ENCODE measurements at places on chromosomes 2 and 18.

- no peak within 1 kb of the TSS for H3K27ac ChIP-seq
- no peak for DNase-seq
- H3K27me3 ChIP-seq = no peaks in the 10 kb centered on the region
- H3K36me3 ChIP-seq = no peaks in the 10 kb centered on the region
Measured at GRCh38 chr2:39665811-39666490, at the start of gene TMEM178A. Gene TMEM178A, plus strand, starts transcription at chr2:39665917. Its CDS starts 58 bp downstream, at chr2:39665975.

GRCh38 chr2:120471166-120471565 lies 125.2 kb downstream of the INHBB start:
- no peaks in the 10 kb centered on the region for H3K27me3 ChIP-seq
- peak overlapping the region; percentile 73 for H3K27ac ChIP-seq
- H3K36me3 ChIP-seq = no peaks in the 10 kb centered on the region

- no peaks in the 10 kb centered on the region for H3K4me1 ChIP-seq
- no peaks in the 10 kb centered on the region for H3K27me3 ChIP-seq
- H3K4me3 ChIP-seq = no peak overlapping the region
- no peak for DNase-seq
Measured at GRCh38 chr2:13260402-13260801, 543.7 kb downstream of the TRIB2 start.

GRCh38 chr2:66283787-66284186 lies 151.1 kb upstream of the MEIS1 start:
- no peaks in the 10 kb centered on the region for H3K4me1 ChIP-seq
- no peaks in the 10 kb centered on the region for H3K27me3 ChIP-seq
- DNase-seq = no peak
- no peak overlapping the region for H3K27ac ChIP-seq

DNA sequence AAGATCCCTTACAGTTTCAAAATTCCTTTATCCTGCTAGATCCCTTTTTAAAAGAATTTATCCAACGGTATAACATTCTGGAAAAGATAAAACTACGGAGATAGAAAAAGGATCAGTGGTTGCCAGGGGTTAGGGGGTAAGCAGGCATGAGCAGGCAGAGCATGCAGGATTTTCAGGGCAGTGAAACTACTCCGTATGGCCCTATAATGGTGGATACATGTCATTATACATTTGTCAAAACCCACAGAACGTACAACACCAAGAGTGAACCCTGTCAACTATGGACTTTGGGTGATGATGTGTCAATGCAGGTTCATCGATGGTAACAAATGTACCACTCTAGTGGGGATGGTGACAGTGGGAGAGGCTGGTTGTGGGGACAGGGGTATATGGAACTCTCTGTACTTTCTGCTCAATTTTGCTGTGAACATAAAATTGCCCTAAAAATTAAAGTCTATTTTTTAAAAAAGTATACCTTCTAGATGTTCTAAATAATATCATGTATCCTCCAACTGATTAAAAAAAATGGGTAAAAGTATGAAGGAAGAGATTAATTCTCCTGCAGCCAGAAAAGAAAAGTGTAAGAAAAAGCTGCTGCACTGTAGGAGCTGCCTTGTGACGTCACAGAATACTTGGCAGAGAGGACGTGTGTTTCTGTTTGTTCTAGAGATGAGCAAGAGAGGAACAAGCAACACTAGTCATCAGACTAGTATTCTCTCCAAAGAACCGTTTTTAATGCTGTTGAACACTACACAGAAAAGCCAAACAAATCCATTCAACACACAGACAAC lies 23.6 kb downstream of the ANKRD44 start:
- H3K4me1 ChIP-seq = peaks cover 22% of the 10 kb centered on the region
- no peaks in the 10 kb centered on the region for H3K36me3 ChIP-seq

- no peaks in the 10 kb centered on the region for H3K27me3 ChIP-seq
- H3K4me3 ChIP-seq = no peak overlapping the region
- no peaks in the 10 kb centered on the region for H3K36me3 ChIP-seq
- H3K27ac ChIP-seq = no peak overlapping the region
Measured at GRCh38 chr2:20471148-20471547, 24.3 kb downstream of the RHOB start.

DNA sequence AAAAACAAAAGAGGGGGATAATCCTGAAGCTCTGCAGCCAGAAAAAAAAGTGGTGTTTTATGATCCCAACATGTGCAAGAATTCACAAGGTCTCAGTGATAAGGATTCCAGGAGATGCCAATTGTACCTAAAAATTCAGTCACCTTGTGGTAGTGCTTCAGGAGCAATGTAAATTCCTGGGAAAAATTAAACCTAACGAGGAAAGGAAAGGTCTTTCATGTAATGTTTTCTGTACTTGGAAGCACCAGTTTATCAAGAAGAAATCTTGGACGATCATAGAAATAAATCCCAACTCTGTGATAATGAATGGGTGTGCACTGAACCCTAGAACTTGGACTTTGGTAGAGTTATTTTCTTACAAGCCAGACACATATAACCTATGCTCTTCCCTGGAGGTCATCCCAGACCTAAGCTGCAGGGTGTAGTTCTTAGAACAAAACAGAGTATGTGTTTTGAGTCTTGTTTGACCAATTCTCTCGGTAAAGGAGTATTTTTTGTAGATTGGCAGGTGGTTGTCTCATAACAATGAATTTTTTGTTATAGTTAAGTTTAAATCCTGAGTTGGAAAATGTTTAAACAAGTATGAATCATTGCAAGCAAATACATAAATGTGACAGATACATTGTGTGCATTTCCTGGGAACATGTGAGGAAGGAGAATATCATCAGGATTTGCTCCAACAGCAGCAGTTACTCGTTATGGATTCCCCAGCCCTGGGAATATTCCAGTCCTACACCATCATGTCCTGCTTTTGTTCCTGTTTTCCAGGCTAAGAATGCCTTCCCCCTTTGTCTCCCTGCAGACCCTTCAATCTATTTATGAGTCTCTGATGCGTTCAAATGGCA lies 224.6 kb downstream of the NAPG start:
- no peak for DNase-seq
- H3K4me3 ChIP-seq = no peak overlapping the region
- H3K4me1 ChIP-seq = no peaks in the 10 kb centered on the region
- no peak overlapping the region for H3K27ac ChIP-seq

DNA sequence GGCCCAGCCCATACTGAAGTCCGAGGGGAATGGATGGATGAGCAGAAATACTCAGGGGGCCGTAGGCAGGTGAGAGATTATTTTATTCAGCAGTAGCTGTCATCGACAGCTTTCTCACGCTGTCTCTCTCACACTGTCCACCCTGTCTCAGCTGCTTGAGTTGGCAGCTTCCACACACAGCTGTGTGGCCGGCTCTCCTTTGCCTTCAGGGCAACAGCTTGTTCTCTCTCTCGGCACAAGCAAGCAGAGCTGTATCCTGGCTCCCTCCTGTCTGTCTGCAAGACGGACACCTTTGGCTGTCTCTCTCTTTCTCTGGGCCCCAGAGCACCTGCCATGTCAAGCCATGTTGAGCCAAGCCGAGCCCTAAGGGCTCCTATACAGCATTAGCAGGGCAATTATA lies 9.8 kb upstream of the PAPOLG start:
- no peak for DNase-seq
- no peak overlapping the region for H3K4me3 ChIP-seq
- H3K36me3 ChIP-seq = no peaks in the 10 kb centered on the region
- H3K27me3 ChIP-seq = no peaks in the 10 kb centered on the region
- H3K27ac ChIP-seq = no peak overlapping the region

GRCh38 chr2:120820263-120820952 lies 84.7 kb downstream of the GLI2 start:
- H3K4me1 ChIP-seq = peaks cover 16% of the 10 kb centered on the region
- no peaks in the 10 kb centered on the region for H3K36me3 ChIP-seq
- H3K4me3 ChIP-seq = peak overlapping the region; percentile 4
- no peak for DNase-seq

GRCh38 chr2:149442346-149442745 lies 112.0 kb downstream of the LYPD6 start:
- no peak overlapping the region for H3K27ac ChIP-seq
- H3K4me3 ChIP-seq = no peak overlapping the region
- DNase-seq = no peak
- H3K27me3 ChIP-seq = no peaks in the 10 kb centered on the region
- no peaks in the 10 kb centered on the region for H3K36me3 ChIP-seq
- H3K4me1 ChIP-seq = no peaks in the 10 kb centered on the region

DNA sequence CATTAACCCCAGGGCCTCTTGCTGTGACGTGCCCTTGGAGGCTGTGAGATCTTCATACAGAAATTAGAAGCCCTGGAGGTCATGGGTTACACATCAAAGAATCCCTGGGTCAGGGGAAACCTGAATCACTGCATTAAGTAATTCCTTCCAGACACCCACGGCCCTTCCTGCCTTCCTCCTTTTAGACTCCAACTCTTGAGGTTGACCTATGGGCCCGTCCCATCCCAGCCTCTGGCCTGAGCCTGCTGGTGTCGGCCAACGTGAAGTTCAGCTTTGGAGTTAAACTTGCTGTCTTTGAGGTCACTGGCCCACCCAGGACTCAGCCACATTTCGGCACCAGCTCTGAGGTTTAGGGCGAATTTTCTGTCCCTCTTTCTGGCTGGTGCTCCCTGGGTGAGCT lies 198.3 kb downstream of the ACKR3 start:
- H3K4me1 ChIP-seq = peaks cover 18% of the 10 kb centered on the region
- H3K27me3 ChIP-seq = no peaks in the 10 kb centered on the region
- H3K27ac ChIP-seq = no peak overlapping the region
- DNase-seq = no peak
- H3K36me3 ChIP-seq = no peaks in the 10 kb centered on the region

DNA sequence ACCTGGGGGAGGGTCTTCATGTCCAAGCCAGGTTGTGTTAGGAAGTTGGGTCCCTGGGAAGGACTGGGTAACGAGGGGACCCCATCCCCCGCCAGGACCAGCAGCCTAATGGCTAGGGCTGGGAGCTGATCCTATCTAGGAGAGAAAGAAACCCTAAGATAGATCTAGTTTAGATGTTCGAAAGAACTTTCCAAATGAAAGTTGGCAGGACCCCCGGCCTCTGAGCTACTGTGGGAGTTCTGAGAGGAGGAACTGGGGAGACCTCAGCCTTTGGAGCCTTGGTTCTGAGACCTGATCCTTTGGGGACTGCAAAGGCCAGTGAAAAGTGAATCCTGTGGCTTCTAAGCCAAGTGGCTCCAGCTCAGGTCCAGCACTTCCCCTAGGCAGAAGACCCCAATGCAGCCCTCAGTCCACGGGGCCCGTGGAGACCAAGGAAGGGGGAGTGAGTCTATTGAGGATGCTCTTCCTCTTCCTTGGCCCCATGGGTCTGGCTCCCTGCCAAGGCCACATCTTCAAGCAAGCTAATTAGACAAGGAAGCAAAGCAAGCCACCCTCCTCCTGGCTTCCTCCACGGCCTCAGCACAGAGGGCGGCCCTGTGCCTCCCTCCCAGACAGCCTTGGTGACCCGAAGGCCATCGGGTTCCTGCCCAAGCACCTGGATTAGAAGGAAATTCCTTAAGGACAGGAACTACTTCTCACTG lies 23.5 kb downstream of the CCT7 start:
- H3K27ac ChIP-seq = no peak overlapping the region
- no peaks in the 10 kb centered on the region for H3K4me1 ChIP-seq

DNA sequence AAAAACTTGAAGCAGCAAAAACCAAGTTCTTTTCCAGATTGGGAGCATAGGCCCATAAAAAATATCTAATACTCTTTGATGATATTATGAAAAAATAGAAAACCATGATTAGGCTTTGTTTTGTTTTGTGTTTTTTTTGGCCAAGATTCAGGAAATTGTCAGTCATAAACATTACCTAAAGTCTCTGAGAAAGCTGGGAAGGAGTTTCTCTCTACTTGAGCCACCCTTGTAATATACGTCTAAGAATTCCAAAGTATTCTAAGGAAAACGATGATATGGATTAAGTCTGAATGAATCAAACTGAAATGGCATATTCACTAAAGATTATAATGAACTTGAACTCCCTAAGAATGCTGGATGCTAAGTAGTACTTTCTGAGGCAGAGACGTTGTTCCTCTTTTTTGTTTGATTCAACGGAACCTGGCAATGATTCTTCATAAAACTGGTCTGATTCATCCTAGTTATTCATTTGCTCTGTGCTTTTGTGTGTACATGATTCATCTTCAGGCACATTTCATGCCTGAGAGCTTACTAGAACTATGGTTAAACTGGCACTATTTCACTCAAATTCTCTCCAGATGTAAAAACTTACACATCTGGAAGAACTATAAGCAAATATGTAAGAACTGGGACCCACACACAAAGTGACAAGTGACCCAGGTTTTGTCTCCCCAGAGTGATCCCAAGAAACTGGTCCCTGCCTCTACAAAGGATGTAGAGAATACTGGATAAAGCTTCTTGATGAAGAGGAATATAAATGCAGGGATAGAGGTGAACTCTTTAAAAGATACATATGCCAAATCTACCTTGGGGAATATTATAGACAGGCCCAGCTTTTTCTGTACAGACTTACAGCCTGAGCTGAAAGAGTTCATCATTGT lies 159.7 kb downstream of the DOCK10 start:
- no peaks in the 10 kb centered on the region for H3K27me3 ChIP-seq
- H3K4me1 ChIP-seq = peaks cover 24% of the 10 kb centered on the region
- no peaks in the 10 kb centered on the region for H3K36me3 ChIP-seq
- DNase-seq = no peak
- H3K27ac ChIP-seq = peak overlapping the region; percentile 40
